Activated CD8-positive, alpha-beta memory T cell treated with anti-CD3 and anti-CD28 coated beads for 36 hours (primary cell): ENCODE measurements at places on chromosomes 11 and 22. TPM values are rescaled to one million over a fixed set of nuclear protein-coding genes. Genes with fewer than 3 reads are reported as not detected.

HOATZ gene
- not detected for total RNA-seq

ZNF214 gene
- not detected for total RNA-seq

GGTLC3 gene
- not detected for total RNA-seq

YAP1 gene
- 0.11 TPM for total RNA-seq

MRGPRX3 gene
- not detected for total RNA-seq

MYBPC3 gene
- not detected for total RNA-seq

HORMAD2 gene
- total RNA-seq: not detected

ARHGAP42 gene
- 0.34 TPM for total RNA-seq

C22orf42 gene
- not detected for total RNA-seq

OR5L1 gene
- total RNA-seq: not detected

MUC5AC gene
- total RNA-seq: not detected

SLC15A3 gene
- 0.95 TPM for total RNA-seq

RASSF10 gene
- not detected for total RNA-seq

DEUP1 gene
- not detected for total RNA-seq

PRAME gene
- not detected for total RNA-seq
